ENCODE measurements at places on chromosomes 11 and 22.

DNA sequence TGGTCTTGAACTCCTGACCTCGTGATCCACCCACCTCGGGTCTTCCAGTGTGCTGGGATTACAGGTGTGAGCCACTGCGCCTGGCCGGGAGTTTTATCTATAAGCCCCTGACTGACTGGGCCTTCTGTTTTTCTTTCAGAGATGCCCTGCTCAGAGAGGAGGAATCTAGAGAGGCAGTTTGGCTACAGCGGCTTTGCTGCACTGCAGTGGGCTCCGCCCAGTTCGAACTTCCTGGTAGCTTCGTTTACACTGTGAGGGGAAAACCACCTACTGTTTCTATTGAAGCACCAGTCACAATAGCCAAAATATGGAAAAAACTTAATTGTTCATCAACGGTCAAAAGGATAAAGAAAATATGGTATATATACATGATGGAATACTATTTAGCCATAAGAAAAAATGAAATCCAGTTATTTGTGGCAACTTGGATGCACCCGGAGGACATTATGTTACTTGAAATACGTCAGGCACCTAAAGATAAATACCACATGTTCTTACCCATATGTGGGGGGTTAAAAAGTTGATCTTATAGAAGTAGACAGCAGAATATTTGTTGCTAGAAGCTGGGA is 31.9 kb upstream of the FAM181B start:
- DNase-seq = no peak

DNA sequence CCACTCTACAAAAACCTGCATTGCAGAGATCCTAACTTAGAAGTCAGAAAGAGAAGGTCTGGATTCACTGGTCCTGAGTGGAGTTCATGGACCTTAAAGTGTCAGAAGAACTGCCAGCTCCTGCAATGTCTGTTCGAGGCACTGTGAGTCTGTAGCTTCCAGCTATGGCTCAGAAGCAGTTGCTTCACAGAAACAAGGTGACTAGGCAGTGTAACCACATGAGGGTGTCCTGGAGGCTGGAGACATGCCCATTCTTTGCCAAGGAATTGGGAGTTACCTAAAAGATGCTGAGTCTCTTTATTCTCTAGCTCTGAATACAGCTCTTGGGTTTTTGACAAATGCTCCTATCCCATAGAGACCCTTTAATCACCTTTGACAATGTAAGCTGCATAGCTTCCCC is 130.5 kb downstream of the SPON1 start:
- no peak for DNase-seq

- DNase-seq = peak; percentile 64
Observed at GRCh38 chr11:47179655-47179991, 2.9 kb upstream of the ARFGAP2 start.

- DNase-seq = no peak
Observed at GRCh38 chr11:44198146-44198724, 102.8 kb downstream of the EXT2 start.

GRCh38 chr11:8681837-8682302 is 595 bp downstream of the TRIM66 start:
- no peak for DNase-seq

DNA sequence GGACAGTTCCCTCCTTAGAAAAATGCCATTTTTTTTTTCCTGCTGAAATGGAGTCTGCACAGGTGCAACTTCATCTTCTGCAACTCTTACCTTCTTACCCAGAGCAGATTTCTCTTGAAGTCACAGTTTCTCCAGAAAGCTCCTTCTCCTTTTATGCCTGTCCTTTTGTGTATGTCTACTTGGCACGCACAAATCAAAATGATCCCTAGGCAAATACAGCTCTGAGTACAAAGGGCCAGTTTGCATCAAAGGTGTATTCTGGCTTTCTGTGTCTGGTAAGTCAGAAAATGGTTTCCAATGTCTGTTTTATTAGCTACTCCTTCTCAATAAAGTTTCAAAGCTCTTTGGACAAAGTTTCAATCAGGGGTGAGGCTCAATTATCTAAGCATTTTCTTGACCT is 2.5 kb downstream of the CLDN25 start:
- no peak for DNase-seq

DNA sequence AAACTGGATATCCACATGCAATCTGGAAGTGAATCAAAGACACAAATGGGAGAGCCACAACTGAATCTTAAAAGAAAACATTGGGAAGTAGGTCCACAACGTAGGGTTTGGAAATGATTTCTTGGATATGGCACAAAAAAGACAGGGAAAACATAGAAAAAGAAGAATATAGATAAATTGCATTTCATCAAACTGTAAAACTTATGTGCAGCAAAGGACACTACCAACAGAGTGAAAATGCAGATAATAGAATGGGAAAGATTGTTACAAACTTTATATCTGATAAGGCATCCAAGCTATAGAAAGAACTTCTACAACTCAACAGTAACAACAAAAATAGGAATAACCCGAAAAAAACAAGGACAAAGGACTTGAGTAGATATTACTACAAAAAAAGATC is 89.6 kb downstream of the ZNF280B start:
- DNase-seq = no peak

- DNase-seq = no peak
Observed at GRCh38 chr11:68093565-68093964, 27.6 kb downstream of the CHKA start.

- no peak for DNase-seq
Observed at GRCh38 chr11:95920460-95921105, 3.3 kb downstream of the MTMR2 start.

DNA sequence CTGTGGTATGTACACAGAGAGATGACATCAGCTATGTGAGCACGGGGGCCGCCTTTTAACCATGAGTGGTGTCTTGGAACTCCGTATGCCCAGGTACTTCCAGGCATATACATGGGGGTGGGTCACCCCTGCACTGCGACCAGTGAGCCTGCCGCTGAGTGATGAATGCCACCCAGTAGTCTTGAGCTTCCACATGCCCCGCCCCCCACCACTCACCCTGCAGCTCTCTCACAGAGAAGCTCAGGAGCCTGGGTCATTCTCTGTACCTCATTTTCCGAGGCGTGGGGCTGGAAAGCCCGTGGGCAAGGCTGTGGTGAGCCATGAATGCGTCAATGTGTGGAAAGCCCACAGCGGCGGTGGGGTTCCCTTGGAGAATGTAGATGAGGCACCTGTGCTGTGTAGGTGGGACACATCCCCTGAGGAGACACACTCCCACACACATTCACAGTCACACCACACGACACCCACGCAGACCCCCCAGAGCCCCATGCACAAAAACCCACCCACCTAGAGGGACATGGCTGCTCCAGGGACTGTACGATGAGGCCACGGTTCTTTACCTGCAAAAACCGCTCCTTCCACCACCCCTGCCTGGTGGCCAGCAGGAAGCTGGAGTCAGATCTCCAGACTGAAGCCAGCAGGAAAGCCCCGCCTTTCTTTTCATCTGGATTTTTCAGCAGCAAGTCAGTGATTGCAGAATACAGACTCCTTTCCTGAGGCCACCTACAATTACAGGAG is 67.6 kb downstream of the PIWIL3 start:
- DNase-seq = no peak

DNA sequence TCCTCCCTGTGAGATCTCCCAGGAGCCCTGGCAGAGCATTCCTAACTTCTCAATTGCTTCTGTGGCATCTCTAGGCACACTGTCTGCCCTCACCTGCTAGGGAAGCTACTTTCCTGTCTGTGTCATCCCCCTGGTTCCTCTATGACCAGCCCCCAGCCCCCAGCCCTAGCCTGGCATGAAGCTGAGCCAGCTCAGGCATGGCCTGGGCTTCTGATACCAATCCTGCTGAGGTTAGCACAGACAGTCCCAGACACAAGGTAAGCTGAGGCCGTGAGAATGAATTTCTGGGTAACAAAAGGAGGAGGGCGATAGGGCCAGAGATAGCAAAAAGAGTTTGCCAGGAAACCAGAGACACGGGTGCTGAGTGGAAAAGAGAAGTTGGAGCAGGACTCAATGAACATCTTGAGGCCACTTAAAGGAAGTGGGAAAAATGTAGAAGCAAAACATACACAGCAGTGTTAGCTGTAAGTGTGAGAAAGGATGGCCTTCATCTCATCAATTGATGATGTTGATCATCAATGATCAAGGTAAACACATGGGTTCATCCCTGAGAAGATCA is 87.6 kb upstream of the PICALM start:
- no peak for DNase-seq

- DNase-seq = no peak
Observed at GRCh38 chr11:44065161-44065661, 859 bp upstream of the ACCS start.

DNA sequence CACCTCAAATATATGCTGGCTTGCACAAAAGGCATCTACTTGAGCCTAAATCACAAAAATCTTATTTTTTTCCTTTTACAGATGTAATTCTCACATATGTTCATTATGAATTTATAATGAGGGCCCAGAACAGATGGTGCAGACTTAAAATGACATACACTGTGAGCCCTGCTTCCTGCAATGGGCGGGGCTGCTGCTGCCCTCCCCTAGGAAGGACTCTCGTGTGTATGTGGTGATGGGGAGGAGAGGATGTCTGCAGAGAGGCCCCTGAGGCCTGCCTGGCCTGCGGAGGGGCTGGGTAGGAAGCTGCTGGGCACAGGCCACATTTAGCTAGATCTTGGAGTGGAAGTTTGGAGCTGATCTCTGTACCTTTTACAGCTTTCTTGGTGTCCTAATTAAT is 233.4 kb upstream of the KIRREL3 start:
- DNase-seq = no peak

All from hematopoietic multipotent progenitor cell treated with erythropoietin and hydrocortisone succinate and interleukin-3 and kit ligand, for 17 days (in vitro differentiated cells).